ENCODE measurements at places on chromosomes 1 and 21.

GRCh38 chr1:156781585-156782186 lies 14.4 kb downstream of the PRCC start:
- no peak for DNase-seq

GRCh38 chr1:5744341-5744740 lies 247.9 kb downstream of the NPHP4 start:
- DNase-seq: no peak

GRCh38 chr1:8307628-8308027 lies 10.3 kb upstream of the SLC45A1 start:
- DNase-seq: no peak

DNA sequence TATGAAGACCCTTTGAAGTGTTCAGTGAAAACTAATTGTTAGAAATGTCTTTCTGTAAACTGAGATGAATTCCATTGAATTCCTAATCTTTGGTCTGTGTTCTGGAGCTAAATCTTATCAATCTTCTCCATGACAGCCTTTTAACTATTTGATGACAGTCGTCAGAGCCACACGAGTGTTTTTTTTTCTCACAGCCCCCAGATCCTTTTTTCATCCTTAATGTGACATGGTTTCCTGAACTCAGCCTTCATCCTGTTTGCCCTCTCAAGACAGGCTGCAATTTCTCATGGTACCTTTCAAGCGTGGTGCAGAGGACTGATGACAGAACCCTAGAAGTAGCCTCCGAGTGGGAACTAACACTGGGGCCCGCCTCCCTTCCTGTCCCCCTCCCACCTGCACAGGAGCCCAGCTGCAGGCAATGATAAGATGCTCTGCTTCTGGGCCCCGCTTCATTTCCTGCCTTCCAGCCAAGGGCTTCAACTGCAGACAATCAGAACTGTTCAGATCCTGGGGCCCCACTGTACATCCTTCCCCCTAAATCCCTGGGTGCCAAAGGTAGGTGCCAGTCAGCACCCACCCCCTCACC lies 114.6 kb upstream of the VAV3 start:
- peak; percentile 5 for DNase-seq

DNA sequence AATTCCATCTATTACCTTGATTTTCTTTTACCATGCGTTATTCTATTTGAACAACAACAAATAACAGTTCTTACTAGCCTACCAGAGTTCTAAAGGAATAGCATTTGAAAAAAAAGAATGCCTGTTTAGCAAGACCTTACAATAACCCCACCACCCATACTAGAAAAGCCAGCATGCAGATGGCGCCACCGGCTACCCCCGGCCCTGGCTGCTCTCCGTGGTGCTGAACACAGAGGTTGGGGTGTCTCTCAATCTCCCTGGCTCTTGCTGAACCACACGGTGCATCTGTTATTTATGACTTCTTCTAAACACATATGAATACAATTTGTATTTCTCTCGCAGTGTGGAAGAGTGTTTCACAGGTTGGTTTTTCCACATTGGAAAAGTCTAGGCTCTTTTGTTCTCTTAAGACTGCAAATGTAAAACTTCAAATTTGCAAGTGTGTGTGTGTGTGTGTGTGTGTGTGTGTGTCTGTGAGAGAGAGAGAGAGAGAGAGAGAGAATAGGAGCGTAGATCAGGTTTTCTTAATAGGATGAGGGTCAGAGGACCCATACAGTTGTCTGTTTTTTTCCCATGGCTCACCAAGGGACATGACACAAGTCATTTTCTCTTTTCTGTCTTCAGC lies 13.6 kb downstream of the GRIK3 start:
- no peak for DNase-seq

DNA sequence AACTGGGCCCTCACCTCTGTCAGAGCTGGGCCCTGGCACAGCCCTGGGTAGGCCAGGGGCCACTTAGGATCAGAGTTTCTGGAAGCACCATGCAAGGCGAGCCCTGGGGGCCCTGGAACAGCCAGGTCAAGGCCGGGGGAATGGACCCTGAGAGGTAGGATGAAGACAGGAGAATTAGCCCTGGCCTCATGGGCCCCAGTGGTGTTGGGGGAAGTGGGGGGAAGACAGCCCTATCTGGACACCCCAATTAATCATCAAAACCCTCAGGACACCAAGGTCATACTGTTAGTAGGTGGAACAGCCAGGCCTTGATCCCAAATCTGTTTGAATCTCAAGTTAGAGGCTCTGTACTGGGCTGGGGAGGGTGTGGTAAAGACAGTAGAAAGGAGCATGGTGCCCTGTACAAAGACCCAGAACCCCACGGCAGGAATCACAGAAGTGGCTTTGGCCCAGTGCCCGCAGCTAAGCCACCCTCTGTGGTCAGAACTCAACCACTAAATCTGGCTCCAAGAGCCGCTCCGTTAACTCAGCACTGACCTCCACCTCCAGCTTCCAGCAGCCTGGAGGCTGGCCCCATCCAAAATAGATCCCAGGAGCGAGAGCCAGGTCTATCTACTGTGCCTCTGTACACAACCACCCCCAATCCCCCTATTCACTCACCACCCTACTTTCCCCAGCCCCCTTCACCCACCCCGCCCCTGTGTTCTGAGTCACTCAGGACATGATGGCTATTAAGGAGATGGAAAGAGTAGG lies 14.0 kb upstream of the TRIM63 start:
- no peak for DNase-seq

DNA sequence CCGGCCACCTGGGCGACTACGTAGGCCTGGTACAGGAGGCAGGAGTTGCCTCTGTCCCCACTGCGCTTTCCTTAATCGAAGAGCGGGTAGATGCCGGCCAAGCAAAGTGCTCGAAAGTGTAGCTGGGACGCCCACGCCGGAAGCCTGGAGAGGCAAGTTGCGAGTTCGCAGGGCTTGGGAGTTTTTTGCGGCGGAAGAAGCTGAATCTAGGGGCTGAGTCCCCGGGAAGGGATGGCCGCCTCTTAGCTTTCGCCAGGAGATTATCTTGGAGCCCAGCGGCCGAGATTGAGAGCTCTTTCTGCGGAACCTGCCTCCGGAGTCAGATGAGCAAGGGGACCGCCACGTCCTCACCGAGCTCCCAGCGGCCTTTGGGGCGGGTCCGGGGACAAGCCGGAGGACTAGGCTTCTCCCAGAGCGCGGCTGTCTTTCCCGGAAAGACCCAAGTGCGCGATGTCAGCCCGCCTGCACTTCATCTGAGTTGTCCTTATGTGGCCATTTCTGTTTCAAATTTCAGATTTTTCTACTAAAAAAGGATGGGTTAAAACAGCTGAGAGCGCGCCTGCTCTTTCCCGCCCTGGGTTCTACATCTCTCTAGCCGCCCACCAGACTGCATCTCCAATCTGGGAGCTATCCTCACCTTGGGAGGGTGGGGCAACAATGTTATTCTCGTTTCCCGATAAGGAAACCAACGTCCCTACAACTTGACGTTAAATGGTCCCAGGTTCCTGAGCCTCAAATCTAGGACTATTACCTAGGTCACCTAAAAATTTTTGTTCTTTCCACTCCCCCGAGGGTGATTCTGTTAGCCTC lies 12.4 kb upstream of the TBX15 start:
- no peak for DNase-seq

- no peak for DNase-seq
Observed at GRCh38 chr1:186326009-186326408, 49.0 kb downstream of the TPR start.

- DNase-seq: no peak
Observed at GRCh38 chr1:34918977-34919561, 10.4 kb downstream of the DLGAP3 start.
